ENCODE measurements at places on chromosomes 5 and 9. TPM values are rescaled to one million over a fixed set of nuclear protein-coding genes. Genes with fewer than 3 reads are reported as not detected.

- H3K4me1 ChIP-seq, result no peaks in the 10 kb centered on the region
- no peak overlapping the region for H3K4me3 ChIP-seq
- no peaks in the 10 kb centered on the region for H3K36me3 ChIP-seq
- H3K27ac ChIP-seq, result no peak overlapping the region
- no peaks in the 10 kb centered on the region for H3K27me3 ChIP-seq
Observed at GRCh38 chr5:89303033-89303480, 420.1 kb upstream of the MEF2C start.

DNA sequence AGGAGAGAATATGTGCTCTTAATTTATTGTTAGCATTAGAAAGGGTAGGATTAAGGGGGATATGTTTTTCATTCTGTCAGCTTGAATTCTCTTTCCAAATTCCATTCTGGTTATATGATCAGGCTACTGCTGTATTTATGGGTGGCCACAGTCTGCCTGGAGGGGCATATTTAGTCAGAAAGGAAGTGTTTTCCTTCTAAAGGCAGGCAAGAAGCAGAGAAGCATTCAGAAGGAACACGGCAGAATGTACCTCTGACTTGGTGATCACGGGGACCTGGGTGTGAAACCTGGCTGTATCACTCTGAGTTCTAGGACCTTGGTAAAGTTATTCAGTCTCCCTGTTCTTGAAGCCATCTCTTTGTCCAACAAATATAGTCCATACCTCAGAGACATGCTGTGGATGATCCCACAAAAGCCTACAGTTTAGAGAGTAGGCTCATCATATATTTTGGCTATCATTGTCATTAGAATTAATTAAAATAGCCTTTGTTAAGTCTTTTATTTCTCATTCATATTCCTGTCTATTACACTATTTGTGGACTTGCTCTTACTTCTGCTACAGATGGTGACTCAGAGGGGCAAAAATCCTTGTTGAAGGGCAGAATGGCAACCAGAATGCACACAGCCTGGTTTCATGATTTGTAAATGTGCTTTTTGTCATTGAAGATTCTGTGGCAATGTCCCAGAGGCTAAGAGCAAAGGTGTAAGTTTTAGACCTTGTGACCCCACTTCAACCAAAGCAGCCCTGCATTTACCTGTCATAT, 2.7 kb downstream of the TNC start:
- no peaks in the 10 kb centered on the region for H3K27me3 ChIP-seq
- DNase-seq, result no peak
- peak overlapping the region; percentile 7 for H3K4me3 ChIP-seq
- H3K27ac ChIP-seq, result peak overlapping the region; percentile 22
- H3K4me1 ChIP-seq, result peaks cover 24% of the 10 kb centered on the region

DNA sequence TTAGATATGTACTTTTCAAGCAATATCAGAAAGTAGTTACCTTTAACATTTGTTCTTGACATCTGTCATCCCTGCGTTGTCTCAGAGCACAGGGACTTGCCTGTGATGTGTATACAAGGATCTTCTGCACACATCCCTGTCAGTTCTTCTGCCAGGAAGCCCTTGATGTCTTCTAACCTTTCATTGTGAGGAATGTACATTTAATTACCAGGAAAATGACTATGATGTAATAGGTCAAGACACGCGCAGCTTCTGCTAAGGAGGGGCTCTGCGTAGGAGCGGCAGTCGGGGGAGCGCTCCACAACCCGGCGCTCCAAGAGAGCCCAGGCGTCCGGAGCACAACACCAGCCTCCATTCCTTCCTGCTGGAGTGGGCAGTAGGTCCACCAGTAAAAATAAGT, 119.7 kb downstream of the IRX2 start:
- no peaks in the 10 kb centered on the region for H3K36me3 ChIP-seq
- H3K27me3 ChIP-seq, result no peaks in the 10 kb centered on the region
- no peak overlapping the region for H3K4me3 ChIP-seq

DDX46 gene
- total RNA-seq, result 19.6 TPM

DNA sequence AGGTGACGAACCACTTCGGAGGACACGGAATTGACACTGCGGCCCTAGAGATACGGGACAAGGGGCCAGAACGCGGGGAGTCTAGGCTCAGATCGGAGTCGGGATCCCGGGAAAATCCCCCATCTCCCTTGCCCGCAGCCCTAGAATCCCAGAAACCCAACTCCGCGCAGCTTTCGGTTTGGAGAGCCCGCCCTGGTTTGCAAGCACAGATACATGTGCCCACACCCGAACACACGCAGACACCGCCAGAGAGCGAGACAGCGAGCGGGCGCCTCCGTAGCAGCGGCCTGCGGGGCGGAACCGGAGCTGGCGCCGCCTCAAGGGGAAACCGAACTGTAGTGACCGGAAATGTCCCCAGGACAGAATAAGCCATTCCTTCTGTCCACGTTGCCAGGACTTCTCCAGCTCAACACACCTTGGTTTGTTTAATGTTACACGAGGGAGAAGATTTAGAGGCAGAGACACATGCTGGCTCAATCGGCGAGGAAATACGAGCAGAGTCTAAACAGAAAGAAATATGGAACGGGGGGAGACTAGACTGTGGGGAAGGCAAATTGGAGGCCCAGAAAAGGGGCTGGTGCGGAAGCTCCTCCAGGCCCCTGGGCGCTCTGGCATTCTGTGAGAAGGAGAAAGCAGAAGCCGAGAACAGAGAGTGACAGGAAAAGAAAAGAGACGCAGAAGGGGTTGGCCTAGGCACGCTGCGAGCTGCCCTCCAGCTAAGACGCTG, 2.9 kb upstream of the PAX5 start:
- H3K27ac ChIP-seq, result no peak overlapping the region
- no peak for DNase-seq
- H3K4me3 ChIP-seq, result peak overlapping the region; percentile 68
- H3K4me1 ChIP-seq, result peaks cover 23% of the 10 kb centered on the region

GPX3 gene
- total RNA-seq, result 1,028 TPM

GRCh38 chr5:74185599-74185998, 454.9 kb downstream of the ENC1 start:
- no peak overlapping the region for H3K27ac ChIP-seq
- no peak for DNase-seq
- H3K4me3 ChIP-seq, result no peak overlapping the region
- no peaks in the 10 kb centered on the region for H3K27me3 ChIP-seq
- no peaks in the 10 kb centered on the region for H3K36me3 ChIP-seq

DNA sequence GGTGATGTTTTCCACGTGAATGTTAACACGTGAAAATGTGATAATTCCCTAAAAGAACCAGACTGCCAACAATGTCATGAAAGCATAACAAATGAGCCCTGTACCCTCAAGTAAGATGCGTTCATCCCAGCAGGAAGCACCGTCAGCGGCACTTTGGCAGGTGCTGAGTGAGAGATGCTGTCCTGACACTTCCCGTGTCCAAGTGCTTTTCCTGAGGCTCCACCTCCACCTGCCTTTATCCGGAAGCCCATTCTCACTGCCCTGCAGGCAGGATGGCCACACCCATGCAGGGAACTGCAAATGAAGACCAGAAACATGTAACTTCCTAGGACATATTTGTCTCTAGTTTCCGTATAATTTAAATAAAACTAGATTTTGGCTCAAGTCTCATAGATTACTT, 238.0 kb upstream of the IRX2 start:
- H3K27me3 ChIP-seq, result no peaks in the 10 kb centered on the region
- H3K36me3 ChIP-seq, result no peaks in the 10 kb centered on the region
- H3K4me1 ChIP-seq, result no peaks in the 10 kb centered on the region
- H3K27ac ChIP-seq, result no peak overlapping the region
- no peak for DNase-seq

DNA sequence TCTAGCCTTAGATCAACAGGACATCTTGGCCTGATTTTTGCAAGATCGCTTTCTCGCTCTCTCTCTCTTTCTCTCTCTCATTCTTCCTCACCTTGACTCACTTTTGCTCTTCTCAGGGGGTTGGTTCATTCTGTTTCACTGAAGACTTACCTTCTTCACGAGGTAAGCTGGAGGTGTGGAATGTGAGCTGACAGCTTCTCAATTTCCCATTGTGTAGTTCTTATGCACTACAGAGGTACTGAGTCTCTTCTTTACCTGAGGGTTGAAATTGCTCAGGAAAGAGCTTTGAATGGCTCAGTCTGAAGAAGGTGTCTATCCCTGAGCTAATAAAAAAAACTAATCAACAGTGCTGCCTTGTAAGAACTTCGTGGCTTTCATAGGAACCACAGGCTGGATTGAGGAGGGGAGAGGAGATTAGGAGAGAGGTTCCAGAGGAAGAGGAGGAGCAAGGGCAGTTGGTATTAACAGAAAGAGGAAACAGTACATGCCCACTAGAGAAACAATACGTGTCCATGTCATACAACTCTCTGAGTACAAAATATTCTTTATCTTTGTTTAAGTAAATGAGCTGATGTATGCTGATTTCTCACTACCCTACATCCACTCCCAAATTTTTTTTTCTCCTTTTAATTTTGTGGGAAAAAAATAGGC, 192.2 kb downstream of the TMEM167A start:
- no peak for DNase-seq
- H3K4me3 ChIP-seq, result no peak overlapping the region
- H3K36me3 ChIP-seq, result no peaks in the 10 kb centered on the region
- H3K27me3 ChIP-seq, result no peaks in the 10 kb centered on the region
- no peak overlapping the region for H3K27ac ChIP-seq

- no peak for DNase-seq
- no peaks in the 10 kb centered on the region for H3K4me1 ChIP-seq
- no peak overlapping the region for H3K27ac ChIP-seq
- H3K4me3 ChIP-seq, result no peak overlapping the region
- H3K27me3 ChIP-seq, result no peaks in the 10 kb centered on the region
Observed at GRCh38 chr9:18010492-18010891, 431.6 kb downstream of the SH3GL2 start.

SH3TC2 gene
- 3.8 TPM for total RNA-seq

DNA sequence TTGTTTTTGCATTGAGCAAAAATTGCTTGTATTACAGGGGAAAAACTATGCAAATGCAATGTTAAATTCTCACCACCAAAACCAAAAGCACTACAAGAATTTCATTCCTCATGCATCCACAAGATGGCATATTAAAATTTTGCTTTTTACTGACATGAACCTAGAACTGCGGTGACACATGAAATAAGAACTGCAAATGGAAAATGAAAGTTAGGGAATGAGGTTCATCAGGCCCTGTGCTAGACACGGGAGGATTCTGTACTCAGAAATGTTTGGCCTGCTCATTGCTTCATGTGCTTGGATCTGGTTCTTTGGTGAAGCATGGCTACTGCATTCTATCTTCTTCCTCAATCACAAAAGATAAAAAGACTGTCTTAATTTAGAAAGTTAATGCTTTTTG, 9.1 kb upstream of the RFK start:
- H3K27me3 ChIP-seq, result no peaks in the 10 kb centered on the region
- H3K4me3 ChIP-seq, result peak overlapping the region; percentile 31
- peaks cover 7% of the 10 kb centered on the region for H3K4me1 ChIP-seq
- H3K27ac ChIP-seq, result peak overlapping the region; percentile 42

GRCh38 chr5:179432547-179432946, 87.3 kb upstream of the ADAMTS2 start:
- DNase-seq, result no peak
- no peak overlapping the region for H3K27ac ChIP-seq
- no peaks in the 10 kb centered on the region for H3K4me1 ChIP-seq
- H3K27me3 ChIP-seq, result no peaks in the 10 kb centered on the region

DNA sequence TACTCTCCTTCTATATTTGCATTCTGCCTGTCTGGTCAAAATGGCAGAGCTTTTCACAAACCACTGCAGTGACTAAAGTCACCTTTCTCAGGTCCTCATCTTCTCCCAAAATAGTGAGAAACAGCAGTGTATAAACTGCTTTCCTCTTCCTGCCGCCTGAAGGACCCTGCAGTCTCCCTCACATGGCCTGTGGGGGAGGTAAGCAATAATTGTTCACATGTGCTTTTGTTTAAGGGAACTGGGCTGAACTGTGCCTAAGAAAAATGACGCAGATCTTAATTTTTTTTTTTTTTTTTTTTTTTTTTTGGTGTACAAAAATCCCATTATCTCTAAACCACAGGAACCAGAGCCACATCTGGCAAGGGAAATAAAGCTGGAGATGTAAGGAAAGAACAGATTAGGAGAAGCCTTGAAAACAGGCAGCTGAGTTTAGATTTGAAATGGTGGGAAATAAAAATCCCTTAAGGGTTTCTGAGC, 131.7 kb upstream of the VLDLR start:
- H3K4me3 ChIP-seq, result no peak overlapping the region
- no peaks in the 10 kb centered on the region for H3K4me1 ChIP-seq
- no peak for DNase-seq
- no peaks in the 10 kb centered on the region for H3K36me3 ChIP-seq

PLEKHG4B gene
- 0.22 TPM for total RNA-seq

- H3K27ac ChIP-seq, result no peak overlapping the region
- no peaks in the 10 kb centered on the region for H3K36me3 ChIP-seq
- no peak overlapping the region for H3K4me3 ChIP-seq
- no peaks in the 10 kb centered on the region for H3K27me3 ChIP-seq
- DNase-seq, result no peak
- H3K4me1 ChIP-seq, result no peaks in the 10 kb centered on the region
Observed at GRCh38 chr5:37873988-37874387, 34.1 kb upstream of the GDNF start.

- H3K4me1 ChIP-seq, result no peaks in the 10 kb centered on the region
- no peak for DNase-seq
- no peak overlapping the region for H3K4me3 ChIP-seq
- H3K27me3 ChIP-seq, result no peaks in the 10 kb centered on the region
- H3K27ac ChIP-seq, result no peak overlapping the region
Observed at GRCh38 chr9:70127540-70128416, 84.1 kb downstream of the MAMDC2 start.

PCDHGB7 gene
- total RNA-seq, result 10.9 TPM

- H3K4me3 ChIP-seq, result no peak overlapping the region
- no peaks in the 10 kb centered on the region for H3K36me3 ChIP-seq
- no peaks in the 10 kb centered on the region for H3K27me3 ChIP-seq
- H3K4me1 ChIP-seq, result no peaks in the 10 kb centered on the region
Observed at GRCh38 chr9:81499021-81499454, 190.3 kb downstream of the TLE1 start.

GRCh38 chr5:141760753-141761152, 78.7 kb upstream of the ARAP3 start:
- H3K4me1 ChIP-seq, result no peaks in the 10 kb centered on the region
- no peak for DNase-seq
- H3K27me3 ChIP-seq, result no peaks in the 10 kb centered on the region

MAMDC2 gene
- 4.5 TPM for total RNA-seq

NPM1 gene
- 847 TPM for total RNA-seq

DNA sequence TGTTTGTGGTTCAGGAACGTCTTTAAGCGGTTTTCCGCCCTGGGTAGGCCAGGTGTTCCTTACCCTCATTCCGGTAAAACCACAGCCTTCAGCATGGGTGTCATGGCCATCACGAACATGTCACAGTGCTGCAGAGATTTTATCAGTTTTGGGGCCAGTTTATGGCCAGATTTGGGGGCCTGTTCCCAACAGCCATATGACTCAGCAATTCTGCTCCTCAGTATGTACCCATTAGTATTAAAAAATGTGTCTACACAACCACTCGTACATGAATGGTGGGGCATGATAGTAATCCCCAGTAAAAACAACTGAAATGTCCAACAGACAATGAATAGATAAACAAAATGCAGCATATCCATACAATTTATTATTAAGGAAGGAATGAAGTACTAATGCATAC, 51.9 kb upstream of the TTC23L start:
- no peak overlapping the region for H3K4me3 ChIP-seq
- no peaks in the 10 kb centered on the region for H3K27me3 ChIP-seq
- H3K36me3 ChIP-seq, result no peaks in the 10 kb centered on the region
- peaks cover 4% of the 10 kb centered on the region for H3K4me1 ChIP-seq
- DNase-seq, result no peak
- H3K27ac ChIP-seq, result no peak overlapping the region

Data from esophagus squamous epithelium (tissue), 5 donors.